ENCODE measurements at places on chromosomes 4 and X. TPM values are rescaled to one million over a fixed set of nuclear protein-coding genes. Genes with fewer than 3 reads are reported as not detected.

GRCh38 chrX:41236629-41237028, 97.3 kb upstream of the DDX3X start:
- DNase-seq: no peak

- no peak for DNase-seq
These were observed 31.9 kb downstream of the REPS2 start for GRCh38 chrX:16978193-16978984.

LIMCH1 gene
- total RNA-seq: 53.9 TPM

GRCh38 chr4:88219099-88219498, 60.7 kb upstream of the ABCG2 start:
- peak; percentile 26 for DNase-seq

PABPC1L2A gene
- not detected for total RNA-seq

- no peak for DNase-seq
These were observed 133.3 kb upstream of the MAGEB16 start for GRCh38 chrX:35664833-35665232.

DNA sequence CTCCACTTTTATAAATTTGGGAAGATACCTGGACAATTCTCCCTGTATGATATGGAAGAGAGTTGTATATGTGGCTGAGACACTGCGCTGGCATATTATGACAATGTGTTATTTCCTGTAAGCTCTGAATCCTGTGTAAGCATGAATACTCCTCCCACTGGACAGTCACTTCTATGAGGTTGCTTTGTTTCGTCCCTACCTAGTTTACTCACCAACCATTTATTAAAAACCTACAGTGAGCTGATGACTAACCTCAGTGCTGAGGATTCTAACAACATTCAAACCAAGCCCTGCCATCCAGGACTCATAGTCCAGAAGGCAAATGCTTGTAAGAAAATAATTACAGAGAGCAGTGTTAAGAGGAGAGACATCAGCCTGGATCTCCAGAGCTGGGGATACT, 1632.9 kb upstream of the TENM3 start:
- DNase-seq: no peak

DNA sequence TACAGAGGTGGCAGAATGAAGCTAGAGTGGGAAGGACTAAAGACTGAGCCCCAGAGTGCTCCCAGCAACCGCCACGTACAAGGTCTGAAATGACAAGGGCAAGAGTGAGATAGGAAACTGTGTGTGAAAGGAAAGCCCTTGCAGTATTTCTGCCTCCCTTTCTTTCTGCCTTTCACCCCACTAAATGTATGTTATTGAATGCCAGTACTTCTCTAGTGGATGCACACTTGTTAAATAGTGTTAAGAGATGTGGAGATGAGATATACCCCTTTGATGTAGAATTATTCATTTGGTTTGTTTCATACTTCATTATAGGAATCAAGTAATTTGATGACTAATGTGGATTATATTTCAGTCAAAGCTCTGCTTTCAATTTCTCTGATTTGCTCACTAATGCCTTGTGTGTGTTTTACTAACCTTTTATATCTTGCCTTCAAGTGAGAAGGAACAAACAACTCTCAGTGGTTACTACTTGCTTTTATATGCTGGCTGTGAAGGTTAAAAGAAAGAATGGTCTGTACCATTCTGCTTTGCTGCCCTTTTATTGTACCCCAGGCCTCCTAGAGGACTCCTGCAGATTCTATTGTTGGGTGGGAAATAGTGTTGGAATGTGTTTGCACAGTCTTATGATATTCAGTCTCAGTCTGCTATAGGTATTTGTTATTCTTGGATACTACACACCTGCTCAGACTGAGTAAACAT, 8.0 kb upstream of the ANXA3 start:
- no peak for DNase-seq

ZNF157 gene
- not detected for total RNA-seq

DNA sequence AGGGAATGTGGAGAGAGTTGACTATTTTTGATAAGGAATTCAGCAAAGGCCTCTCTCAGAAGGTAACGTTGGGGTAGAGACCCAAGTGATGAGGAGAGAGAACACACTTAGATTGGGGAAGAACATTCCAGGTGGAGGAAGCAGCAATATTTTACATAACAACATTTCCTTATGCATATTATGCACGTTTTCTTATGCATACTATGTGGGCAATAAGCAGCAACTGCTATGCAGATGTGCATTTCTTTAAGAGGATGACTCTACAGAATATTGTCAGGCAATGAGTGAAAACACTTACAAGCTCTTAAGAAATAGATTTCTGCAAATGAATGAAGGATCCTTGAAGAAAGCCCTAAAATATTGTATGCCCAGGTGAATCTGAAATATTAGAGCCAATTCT, 91.1 kb downstream of the TMEM47 start:
- DNase-seq: no peak

GRCh38 chr4:11408233-11408967, 20.3 kb downstream of the HS3ST1 start:
- DNase-seq: no peak

DNA sequence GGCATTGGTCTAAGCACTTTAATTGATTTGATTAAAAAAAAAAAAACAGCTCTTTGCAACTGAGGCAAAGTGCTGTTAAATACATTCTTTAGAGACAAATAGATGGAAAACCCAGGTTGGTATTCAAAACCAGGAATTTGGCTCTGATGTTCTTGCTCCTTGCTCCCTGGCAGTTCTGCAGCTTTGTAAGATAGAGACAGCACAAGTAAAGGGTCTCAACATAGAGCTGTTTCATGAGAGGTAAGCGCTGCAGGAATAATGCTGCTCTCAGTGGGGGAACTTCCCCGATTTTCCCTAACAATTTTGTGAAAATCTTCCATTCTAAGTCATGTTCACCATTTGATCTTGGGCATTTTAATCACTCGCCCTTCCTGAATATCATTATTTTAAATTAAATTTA, 479.5 kb upstream of the HS3ST1 start:
- DNase-seq: no peak

GPRASP1 gene
- total RNA-seq: 3.6 TPM

GRCh38 chr4:73902817-73903547, 33.8 kb downstream of the CXCL1 start:
- DNase-seq: no peak

DNA sequence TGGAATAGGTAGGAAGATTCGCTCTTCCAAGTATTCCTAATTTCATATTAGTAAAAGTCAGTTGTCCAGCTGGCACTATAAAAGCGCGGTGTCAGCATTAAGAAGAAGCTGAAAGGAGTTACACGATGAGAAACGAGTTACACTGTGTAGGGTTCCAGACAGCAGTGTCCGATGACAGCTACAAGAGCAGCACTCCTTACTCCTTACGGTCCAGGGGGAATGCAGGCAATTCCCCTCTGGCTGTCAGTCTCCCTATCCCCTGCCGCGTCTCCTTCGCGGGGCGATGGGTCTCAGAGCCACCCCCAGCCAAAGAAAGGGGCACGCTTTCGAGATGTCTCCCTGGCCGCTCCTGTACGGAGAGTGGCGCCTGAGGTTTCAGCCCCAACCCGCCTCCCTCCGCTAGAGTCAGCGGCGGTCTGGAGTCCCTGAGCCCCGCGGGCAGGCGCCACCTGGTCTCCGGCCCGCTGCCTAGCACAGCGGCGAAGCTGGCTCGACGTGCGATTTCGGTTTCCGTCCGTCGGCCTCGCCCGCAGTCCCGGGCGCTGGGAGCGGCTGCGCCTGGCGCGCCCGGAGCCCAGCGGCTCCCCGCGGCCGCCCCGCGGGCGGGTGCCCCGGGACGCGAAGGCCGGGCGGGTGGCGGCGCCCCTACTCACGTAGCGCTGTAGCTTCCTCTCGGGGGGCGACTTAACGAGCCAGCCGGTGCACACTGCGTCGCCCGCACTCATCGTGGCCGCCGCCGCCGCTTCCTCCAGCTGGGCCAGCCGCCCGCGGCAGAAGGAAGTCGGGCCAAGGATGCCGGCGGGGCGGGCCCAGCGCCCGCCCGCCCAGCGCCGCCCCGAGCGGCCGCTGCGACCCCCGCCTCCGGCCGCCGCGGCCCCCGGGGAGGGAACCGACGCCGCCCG, at the start of gene GAB3:
TSS of gene GAB3 (minus strand) at position 777 of the 902 bp plus-strand sequence. CDS start at position 725, 52 bp downstream.
- peak; percentile 22 for DNase-seq

DNA sequence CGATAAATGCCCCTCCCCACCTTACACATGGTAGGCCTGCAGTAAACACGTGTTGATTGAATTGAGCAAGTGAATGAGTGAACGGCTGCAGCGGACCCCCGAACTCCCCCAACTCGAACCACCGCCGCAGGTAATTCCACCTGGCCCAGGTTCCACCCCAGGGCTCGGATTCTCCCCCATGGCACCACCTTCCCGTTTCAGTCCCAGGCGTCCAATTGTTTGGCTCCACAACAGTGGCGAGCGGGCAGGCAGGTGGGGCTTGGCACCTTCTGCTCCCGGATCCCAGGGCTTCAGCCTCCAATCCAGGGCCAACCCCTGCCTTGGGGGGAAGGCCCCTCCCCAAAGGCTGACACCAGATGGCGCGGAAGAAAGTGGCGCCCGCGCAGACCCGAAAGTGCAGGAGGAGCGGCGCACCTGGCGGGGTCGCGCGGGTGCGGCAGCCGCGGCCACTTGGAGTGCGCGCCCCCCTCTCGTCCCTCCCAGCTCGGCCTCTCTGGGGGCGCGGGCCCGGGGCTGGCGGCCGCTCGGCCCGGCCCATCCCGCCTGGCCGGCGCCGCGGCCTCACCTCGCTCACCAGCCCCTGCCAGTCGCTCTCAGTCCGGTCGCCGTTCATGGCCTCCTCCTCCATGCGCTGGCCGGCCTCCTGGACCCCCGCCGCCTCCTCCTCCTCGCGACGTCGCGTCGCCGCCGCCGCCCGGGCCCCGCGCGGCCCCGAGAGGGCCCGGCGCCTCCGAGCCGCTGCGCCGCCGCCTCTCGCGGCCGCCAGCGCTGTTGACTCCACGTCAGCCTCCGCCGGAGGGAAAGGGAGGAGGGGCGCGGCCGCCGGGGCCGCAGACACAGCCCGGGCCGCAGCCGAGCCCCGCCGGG, at the start of gene CCDC149:
TSS of gene CCDC149 (minus strand) at position 791 of the 867 bp plus-strand sequence. CDS start at position 613, 178 bp downstream.
- peak; percentile 81 for DNase-seq

DNA sequence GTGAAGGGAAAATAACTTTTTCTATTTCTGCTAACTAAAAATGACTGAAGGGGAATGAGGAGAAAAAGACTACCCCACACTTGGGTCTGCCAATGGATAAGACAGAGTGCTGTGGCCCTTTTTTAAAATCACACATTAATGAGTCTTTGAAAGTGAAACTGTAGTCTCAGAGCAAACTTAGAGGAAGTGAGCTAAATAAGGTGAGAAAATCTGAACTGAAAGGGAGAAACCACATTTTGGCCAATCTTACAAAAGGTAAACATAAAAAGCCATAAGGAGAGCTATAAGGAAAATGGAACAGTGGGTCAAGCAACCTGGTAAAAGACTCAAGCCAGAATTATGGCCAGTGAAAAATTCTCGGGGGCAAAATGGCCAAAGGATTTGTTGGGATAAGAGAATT, 755.1 kb upstream of the IGFBP7 start:
- DNase-seq: no peak

DNA sequence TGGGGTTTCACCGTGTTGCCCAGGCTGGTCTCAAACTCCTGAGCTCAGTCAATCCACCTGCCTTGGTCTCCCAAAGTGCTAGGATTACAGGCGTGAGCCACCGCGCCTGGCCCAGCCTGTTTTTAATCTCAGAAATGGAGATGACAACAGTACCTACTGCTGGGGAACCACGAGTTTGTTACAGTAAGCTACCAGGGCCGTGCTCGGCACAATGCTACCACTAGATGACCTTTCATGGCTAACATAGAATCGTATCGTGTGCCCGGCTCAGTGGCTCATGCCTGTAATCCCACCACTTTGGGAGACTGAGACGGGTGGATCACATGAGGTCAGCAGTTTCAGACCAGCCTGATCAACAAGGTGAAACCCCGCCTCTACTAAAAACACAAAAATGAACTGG, 90.8 kb upstream of the SLC34A2 start:
- no peak for DNase-seq

- no peak for DNase-seq
These were observed 24.0 kb downstream of the C4orf51 start for GRCh38 chr4:145703850-145704497.

Measured in Calu3 (cell line).